NCI-H1417 treated with DMSO at 0.1 percent for 48 hours (cell line): ENCODE measurements at places on chromosomes 13 and 19.

DNA sequence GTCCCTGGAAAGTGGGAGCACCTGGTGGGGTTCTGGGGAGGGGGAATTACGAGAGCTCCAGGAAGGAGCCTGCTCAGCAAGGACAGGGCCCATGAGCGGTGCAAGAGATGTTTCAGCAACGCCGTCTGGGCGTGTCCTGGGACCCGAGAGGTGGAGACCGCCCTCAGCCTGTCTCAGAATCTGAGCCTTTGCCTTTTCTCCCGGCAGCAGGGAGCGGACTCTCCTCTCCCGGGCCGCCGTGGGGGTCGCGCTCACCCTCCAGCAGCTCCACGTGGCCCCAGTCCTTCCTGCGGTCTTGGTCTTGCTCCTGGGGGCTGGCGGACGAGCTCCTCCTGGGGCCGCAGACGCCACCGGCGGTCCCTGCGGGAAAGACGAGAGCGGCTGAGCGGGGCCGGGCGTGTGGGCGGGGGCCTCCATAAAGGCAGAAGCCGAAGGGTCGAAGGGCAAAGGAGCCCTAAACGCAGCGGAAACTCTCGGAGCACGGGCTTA is 714 bp downstream of the POLRMT start:
- DNase-seq: no peak

DNA sequence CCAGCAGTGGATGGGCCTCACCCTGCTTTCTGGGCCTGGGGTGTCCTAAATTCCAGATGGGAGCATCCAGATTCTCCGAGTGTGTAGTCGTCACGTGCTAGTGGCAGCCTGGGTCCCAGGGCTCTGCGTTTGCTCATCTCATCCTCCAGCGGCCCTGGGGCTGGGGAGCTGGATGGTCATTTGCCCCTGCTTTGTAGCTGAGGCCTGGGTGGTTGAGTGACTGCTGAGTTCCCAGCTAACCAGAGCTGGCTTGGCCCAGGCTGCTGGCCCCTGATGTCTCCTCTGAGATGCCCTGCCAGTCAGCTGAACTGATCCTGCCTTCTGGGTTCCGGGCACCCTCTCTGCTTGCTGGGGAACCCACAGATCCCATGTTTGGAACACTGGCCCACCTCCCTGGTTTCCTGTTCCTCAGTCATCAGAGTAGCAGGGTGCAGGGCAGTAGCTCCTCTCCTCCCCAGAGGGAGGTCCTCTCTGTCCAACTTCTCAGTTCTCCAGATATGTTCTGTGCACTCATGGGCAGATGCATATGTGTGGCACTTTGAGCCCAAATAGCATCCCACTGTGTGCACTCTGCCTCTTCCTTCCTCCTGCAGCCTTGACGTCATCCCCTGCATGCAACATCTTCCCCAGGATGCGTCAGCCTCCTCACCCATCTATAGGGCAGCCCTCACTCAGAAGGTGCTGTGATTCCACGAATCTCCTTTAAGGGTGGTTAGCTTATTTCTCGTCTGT is 22.4 kb upstream of the CRTC1 start:
- no peak for DNase-seq

DNA sequence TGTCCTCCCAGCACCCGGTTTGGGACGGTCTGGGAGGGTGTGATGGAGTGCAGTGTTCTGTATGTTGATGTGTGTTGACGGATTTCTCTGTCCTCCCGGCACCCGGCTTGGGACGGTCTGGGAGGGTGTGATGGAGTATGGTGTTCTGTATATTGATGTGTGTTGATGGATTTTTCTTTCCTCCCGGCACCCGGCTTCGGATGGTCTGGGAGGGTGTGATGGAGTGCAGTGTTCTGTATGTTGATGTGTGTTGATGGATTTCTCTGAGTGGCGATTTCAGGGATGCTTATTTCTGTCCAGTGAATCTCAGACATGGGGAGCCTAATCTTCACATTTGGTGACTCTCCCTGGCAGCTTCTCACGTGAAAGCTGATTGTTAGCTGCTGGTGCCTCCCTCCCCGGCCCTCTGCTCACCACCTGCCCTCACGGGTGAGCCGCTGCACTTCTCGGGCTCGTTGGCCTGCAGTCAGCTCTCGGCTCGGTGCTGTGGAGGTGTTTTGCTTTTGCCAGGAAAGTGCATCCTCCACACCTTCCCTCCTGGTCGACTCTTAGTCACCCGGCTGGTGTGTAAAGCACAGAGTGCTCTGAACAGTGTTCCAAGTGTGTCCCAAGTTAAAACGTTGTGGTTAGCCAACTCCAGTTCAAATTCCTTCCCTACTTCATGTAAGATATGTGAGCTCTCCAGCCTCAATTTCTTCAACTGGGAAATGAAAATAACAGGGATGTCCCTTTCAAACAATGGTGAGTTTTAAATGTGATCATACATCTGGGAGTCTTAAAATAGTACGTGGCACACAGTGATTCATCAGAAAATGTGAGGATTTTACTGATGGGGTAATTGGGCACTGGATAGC is 54.6 kb downstream of the ATP11A start:
- no peak for DNase-seq

DNA sequence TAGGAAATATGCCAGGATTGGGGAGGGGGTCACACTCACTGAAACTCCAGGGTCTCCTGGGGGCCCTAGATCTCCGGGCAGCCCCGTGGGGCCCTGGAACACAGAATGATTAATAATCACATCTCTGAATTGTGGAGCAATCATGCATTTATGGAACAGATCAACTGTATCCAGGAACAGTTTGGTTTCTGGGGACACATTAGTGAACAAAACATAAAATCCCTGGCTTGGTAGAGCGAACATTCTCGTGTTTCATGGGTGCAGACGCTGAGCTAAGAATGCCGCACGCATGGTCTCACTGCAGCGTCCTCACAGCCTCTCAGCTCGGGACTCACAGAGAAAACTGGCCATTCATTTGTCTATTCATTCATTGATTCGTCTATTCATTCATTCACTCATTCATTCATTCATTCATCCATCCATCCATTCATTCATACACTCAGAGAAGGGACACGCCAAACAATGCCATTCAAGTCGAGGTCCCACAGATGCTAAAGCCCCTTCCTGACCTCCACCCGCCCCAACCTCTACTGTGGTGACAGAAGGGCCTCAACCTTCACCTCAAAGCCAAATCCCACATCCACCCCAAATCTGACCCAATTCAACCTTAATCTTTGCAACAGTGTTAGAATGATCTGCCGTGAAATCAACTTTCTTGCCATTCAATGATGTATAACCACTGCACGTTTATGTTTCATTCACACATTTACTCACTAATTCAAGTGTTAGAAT is 35.0 kb upstream of the OLFM2 start:
- DNase-seq: no peak

DNA sequence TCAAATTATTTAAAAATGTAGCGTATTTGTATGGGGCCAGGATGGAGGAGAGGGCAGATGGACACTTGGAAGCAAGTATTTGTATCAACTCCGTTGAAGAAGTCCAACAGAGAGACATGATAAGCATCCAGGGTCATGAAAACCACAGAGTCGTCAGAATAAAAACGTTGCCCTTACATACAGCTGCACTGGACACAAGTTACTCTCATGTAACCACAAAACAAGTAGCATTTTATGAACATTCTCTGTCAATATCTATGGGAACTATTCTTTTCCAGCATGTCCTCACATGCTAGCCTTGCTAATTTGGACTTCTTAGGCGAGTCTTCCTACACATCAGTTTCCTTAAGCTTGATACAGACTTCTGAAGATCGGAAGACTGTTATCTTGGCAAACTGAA is 35.0 kb downstream of the EFNB2 start:
- no peak for DNase-seq

DNA sequence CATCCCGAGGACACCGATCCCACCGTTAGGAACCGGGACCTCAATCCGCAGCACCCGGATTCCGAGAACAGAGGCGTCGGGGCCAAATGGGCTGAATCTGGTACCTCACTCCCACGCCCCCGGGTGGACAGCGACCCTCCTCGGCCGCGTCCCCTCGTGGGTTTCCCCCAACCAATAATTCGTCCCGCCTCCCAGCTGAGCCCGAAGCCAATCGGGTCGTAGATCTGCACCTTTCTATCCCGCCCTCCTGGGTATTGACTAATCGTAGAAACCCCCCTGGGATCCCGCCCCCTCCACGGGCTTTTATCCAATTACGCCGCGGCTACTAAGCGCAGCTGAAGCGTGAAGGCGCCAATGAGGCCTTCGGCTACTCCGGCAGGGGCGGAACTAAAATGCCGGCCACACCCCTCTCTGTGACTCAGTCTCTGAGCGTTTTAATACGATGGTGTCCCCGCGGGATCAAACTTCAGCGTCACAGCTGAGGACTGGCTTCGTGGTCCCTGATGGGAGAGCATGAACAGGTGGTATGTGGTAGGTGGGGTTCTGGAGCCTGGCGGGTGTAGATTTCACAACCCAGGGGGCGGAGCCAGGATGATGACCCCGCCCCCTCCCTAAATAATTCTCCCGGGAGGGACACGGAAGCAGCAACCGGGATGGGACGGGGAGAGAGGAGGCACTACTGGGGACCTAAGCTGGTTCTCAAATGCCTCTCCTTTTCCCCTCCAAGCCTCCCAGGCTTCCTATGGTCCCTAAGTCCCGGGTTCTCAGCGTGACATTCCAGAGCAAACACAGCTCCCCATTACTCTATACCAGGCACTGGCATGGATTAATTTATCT is at the start of the genes CCDC159 and TMEM205:
TSS of gene CCDC159 (plus strand) at position 416 of the 837 bp plus-strand sequence. CDS start at position 504, 88 bp downstream.
TSS of gene TMEM205 (minus strand) at position 165 of the 837 bp plus-strand sequence. CDS start 649 bp downstream, outside the sequence.
- peak; percentile 93 for DNase-seq

GRCh38 chr19:16446724-16447368 is 24.9 kb downstream of the EPS15L1 start:
- DNase-seq: no peak

DNA sequence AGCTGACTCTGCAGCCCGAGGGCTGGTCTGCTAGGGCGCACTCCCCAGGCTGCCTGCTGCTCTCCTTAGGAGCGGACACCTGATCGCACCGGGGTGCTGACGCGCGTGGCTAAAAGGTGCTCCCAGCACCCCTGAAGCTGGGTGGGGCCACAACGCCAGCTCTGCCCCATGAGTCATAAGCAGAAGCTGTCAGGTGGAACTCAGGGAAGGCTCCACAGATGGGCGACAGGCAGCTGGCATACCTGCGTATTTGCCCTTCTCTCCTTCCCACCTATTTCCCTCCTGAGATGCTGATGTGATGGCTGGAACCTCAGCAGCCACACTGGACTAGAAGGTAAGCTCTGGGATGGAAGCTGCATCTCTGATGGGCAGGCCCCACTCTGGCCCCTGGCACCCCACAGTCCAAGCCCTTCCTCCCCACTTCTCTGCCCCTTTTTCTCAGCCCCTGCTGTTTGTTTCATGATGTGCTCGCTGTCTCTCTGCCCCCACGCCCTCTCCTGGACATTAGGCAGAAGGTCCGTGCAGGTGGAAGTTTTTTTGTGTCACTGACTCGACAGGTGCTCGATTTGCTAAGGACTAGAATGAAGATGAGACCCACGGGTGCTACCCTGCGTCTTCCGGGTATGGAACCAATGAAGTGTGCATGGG is 30.3 kb upstream of the CACTIN start:
- DNase-seq: no peak

DNA sequence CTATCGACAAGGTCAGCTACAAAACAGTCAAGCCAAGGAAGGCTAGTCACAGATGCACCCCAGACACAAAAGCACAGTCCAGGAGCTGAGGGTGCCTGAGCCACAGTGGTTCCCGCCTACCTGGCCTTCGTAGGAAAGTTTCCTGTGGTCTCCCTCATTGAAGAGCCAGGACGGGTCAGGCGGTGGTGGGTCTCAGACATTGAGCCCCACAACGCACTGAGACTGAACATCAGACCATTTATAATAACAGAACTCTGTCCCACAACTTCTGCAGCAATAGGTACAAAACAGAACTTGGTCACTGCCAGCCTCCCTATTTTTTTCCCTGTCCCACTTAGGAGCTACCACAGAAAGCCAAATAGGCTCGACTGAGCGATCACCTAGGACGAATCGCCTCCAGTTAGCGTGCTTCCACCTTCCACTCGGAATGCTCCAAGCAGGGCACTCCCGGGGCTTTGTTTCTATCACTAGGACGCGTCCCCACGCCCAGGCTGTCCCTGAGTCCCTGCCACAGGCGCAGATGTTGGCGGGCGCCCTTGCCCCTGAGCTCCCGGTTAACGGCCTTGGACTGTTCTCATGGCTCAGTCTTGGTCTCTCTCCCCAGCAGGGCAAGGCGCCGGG is 640 bp upstream of the ZNF544 start:
- no peak for DNase-seq

- DNase-seq: no peak
Observed at GRCh38 chr19:6997679-6998445, 23.4 kb downstream of the MBD3L2B start.

DNA sequence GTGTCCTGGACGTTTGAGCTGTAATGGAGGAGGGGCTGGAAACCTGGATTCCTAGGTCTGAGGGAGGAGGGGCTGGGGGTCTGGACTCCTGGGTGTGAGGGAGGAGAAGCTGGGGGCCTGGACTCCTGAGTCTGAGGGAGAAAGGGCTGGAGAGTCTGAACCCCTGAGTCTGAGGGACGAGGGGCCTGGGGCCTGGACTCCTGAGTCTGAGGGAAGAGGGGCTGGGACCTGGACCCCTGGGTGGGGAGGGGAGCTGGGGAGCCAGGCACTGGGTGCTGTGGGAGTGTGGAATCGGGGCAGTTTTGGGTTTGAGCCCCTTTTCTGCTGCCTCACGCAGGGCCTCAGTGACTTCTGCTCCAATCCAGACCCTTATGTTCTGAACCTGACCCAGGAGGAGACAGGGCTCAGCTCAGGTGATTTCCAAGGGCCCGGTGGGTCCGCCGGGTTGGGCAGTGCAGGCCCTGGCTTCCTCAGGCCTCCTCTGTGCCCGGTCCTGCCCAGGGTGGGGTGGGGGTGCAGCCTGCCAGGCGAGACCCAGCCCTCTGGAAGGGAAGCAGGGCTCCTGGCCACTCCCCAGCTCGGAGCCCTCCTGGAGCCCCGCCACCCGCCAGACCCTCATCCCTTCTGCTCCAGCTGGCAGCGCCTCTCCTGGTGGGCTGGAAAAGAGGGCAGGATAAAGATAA is 14.4 kb downstream of the TTYH1 start:
- no peak for DNase-seq

GRCh38 chr19:9673912-9674662 is 813 bp downstream of the ZNF562 start:
- DNase-seq: no peak

- no peak for DNase-seq
Observed at GRCh38 chr19:30450100-30450499, 77.9 kb downstream of the ZNF536 start.

DNA sequence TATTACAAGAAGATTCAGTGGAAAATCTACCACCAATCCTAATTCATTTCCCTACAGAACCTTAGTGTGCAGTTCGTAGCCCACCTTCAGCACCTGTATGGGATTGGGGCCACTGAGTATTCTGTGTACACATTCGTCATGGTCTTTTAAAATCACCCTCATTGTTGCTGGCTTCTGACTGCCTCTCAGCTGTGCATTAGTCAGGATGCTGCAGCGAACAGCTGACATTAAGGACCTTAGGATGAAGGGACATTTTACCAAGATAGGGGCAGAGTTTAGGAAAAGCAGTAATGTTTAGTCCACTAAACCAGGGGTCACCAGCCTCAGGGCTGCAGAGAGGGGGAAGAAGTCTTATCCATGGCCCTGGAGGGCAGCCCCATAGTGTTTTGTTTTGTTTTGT is 176.5 kb downstream of the COL4A1 start:
- DNase-seq: no peak
